ENCODE measurements at places on chromosomes 6 and 20.
A peak's percentile ranks its signal among the peaks of the same experiment; 100 is the strongest.

GRCh38 chr6:21337263-21337662 is 256.3 kb upstream of the SOX4 start:
- no peak for DNase-seq

GRCh38 chr20:10646886-10647420 is 26.8 kb downstream of the JAG1 start:
- DNase-seq: no peak

DNA sequence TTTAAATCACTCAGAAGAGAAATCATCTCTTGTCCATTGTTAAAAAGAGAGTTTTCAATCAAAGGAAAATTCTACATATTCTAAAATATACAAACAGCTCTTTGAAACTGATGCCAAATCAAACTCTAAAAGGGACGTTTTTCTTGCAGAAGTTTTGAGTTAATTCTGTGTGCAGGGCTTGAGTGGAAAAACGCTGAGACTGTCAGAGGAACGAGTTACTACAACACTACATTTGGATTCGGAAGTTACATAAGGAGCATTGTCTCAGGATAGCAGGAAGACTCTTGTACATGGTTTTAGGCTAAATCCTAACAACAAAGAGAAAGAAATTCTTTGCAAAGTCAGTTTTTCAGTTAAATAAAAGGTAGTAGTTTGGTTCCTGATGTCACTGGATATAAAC is 155.7 kb upstream of the SUPT3H start:
- no peak for DNase-seq

DNA sequence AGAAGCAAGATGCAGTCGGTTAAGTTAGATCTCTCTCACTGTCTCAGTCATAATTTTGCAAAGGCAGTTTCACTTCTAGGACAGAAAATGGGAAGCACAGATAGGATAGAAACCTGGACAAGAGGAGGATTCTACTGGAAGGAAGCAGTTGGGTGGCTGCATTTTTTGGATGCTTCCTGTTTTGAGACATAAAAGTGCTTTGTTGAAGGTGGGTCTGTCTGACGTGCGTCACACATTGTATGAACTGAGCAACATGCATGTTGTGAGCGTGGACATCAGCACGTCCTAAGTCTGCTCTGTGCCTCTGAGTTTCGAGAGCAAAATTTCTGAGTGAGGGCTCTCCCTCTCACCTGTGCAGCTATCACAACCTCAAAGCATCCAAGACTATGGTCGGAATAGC is 68.7 kb upstream of the SNX9 start:
- DNase-seq: no peak

GRCh38 chr6:4124351-4124750 is 11.0 kb downstream of the ECI2 start:
- no peak for DNase-seq

GRCh38 chr6:16058929-16059345 is 69.9 kb upstream of the MYLIP start:
- DNase-seq: no peak

DNA sequence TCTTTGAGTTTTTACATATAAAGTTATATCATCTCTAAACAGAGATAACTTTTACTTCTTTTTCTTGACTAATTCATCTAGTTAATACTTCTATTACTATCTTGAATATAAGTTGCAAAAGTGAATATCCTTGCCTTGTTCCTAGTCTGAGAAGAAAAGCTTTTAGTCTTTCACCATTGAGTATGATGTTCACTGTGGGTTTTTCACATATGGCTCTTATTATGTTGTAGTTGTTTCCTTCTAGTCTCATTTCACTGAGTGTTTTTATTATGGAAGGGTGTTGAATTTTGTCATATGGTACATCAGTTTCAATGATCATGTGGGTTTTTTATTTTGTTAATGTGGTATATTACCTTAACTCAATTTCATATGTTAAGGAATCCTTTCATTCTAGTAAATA is 488.3 kb downstream of the COL12A1 start:
- no peak for DNase-seq

- DNase-seq: no peak
Measured at GRCh38 chr20:49380337-49380780, 102.1 kb downstream of the KCNB1 start.

DNA sequence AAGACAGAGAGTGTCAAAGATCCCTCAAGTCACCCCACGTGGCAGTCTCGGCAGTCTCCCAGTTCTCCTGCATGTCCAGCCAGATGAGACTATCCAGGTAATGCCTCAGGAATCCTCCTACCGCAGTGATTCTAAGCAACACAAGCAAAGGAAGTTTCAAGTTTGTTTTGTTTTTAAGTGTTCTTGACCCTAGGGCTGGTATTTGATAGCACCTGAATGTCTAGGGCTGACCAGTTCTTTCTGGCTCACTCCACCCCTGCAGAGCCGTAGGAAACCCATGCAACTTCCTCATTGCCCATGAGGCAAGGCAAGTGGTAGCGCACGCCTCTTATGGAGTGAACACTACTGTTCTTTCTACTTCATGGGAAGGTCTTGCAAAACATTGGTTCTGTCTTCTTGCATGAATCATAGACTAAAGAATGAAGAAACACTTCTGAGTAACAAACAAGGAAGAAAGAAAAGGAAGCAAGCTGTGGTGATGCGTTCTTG is 24.8 kb upstream of the FOXQ1 start:
- no peak for DNase-seq

DNA sequence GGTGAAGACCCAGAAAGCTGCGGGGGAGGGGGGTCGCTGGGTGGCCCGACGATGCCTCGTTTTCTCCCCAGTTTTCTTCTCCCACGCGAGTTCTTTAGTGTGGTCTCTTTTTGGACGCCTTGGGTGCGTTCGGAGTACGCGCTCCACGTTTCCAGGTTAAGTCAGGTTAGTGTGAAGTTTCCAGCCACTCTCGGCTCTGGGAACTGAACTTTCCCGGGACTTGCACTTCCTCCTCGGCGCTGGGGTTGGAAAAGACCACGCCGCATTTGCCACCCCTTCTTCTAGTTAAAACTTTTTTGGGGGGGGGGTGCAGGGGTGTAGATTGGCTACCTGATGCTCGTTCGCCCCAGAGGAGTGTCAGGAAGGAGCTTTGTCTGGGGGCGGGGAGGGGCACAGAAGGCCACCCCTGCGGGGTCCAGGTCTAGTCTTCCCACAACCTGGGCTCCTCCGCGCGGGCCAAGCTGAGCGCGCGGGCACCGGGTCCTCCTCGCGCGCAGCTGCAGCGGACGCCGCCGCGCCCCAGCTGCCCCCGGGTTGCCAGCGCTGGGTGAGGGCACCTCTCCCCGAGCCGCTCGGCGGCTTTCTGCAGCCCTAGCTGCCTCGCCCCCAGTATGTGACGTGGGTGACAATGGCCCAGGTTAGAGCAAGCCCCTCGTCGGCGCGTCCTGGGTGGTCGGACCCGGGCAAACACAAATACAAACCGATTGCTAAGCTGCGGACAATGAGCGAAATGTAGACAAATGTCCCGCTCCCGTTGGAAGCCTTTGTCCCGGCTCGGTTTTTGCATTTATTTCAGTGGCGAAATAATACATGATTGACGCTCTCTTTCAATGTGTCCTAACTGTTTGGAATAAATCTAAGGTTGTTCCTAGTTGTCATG is 1.7 kb upstream of the NKX2-2 start:
- no peak for DNase-seq

DNA sequence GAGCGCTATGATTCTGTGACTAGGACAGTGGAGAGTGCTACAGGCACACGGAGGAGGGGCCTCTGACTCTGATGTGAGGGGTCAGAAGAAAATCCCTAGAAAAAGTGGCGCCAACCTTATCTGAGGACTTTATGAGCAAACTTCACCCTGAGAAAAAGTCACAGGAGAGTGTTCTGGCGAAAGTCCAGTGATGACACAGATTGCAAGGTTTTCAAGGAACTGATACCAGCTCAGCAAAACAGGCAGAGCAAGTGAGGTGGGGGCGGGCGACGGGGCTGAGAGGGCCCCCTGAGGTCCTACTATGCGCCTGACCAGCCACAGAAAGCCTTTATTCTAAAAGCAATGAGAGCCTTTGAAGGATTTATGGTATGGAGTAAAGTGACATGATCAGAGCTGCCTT is 73.3 kb downstream of the SLC22A23 start:
- DNase-seq: no peak

DNA sequence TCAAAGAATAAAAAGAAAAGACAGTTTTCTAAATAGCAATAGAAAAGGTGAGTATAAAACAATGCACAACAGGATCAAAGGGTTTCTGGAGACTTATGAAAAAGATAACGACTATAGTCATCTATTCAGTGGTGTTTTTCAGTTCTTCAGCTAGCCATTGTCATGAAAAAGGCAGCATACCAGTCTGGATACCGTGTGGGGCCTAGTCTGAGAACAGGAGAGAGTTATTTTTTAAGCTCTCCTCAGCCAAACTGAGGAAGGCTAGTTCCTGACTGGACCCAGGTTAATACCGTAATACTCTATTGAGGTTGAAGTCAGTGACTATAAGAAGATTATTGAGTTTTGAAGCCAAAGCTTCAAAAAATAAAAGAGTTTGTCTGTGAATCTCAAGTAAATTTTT is 49.5 kb downstream of the PLN start:
- no peak for DNase-seq

DNA sequence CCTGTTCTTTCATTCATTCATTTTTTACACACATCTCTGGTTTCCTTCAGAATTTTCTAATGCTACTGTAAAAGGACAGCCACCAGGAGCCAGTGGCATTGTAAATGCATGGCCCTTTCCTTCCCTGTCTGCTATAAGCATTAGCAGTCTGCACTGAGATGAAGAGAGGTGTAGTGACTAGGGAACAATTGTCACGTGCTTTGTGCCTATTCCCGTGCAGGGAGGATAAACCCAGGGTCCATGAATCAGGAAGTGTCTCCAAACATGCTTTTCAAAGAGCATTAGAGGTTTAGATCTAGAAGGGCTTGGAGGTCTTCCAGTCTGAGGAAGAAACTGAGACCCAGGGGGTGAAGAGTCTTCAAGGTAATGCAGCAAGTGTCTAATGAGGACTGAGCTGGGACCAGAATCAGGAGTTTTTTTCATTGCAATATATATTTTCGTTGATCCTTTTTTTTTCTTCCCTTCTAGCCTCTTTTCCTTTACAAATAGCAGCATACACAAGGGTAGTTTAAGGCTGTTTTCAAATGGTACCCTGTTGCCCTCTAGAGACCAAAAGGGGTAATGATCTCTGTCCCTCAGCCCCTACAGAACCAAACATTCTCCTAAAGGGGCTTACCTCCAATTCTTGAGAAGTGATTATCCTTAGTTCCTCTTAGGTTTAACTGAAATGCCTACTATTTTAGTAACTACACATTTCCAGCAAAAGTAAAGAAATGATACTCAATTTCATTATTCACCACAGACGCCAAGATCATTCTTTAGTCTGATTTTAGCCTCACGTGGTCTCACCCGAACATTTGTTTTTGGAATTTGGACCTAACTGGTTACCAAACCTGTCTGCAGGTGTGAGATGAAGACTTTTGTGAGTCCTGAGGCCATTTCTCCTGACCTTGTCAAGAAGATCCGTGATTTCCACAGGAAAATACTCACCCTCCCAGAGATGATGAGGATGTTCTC is 6.6 kb downstream of the TRIM15 start:
- DNase-seq: peak; percentile 36

- no peak for DNase-seq
Measured at GRCh38 chr6:75827163-75827562, 78.1 kb downstream of the MYO6 start.

DNA sequence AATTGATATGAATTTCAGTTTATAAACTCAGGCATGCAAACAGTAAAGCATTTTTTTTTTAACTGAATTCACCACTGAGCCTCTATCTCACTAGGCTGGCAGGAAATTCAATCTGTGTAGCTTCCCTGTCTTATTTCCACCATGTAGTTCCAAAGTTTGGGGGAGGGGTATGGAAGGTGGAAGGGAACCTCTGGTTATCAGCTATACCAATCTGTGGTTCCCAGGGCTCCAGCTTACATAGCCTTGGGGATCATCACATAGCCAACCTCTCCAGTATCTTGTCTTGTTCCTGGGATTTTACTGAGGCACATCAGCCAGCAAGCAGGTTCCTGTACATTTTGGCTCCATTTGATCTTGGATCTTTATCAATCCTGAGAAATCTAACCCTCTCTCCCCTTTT is 15.6 kb downstream of the RAD21L1 start:
- DNase-seq: no peak

- no peak for DNase-seq
Measured at GRCh38 chr6:131251590-131252199, 116.4 kb downstream of the AKAP7 start.

- DNase-seq: no peak
Measured at GRCh38 chr6:97665446-97665845, 382.4 kb upstream of the MMS22L start.

GRCh38 chr6:116695401-116695800 is 14.4 kb downstream of the KPNA5 start:
- DNase-seq: no peak

DNA sequence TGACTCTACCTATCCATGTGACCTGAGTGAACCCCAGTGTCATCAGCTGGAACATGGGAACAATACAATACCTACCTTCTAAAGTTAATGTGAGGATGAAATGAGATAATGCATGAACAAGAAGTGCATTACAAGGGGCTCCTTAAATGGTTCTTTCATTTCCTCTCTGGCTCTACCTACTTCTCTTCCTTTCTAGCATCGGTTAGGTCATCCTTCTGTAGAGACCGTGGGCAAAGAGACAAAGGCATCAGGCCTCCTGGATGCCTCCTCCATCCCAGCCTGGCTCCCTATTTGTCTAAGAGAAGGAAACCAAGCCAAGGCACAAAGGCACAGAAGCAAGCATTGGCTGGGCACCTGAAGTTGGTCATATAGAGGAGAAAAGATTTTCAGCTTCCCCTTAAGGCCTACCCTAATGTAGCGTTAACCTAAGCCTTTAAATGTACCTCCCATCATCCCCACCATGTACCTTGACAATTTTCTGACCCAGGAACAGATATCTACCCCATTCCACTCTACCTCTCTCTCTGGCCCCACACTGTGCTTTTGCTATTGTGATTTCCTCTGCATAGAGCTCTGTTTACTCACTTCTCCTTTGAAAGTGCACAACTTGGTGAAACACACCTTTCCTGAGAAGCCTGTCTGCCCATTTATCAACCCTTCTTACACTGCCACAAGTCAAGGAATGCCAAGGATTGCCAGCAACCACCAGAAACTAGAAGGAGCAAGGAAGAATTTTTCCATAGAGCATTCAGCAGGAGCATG is 86.6 kb downstream of the GCLC start:
- no peak for DNase-seq

GRCh38 chr20:6697228-6697972 is 70.1 kb upstream of the BMP2 start:
- DNase-seq: no peak

DNA sequence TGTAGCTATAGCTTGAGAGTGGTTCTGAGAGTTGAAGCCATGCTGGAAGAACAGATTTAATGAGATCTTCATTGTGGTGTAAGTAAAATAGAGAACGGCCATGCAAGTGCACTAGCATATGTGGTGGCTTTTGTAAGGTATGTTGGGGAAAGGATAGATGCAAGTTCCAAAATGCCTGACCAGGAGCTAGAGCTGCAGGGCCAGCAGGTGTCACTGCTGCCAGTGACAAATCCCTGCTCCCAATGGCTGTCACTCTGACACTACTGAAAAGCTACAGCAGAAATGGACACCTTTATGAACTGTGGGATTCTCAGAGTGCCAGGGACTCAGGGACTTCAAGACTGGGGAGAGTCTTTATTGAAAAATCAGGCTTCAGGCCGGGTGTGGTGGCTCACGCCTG is 23.1 kb upstream of the VIP start:
- DNase-seq: no peak
